ENCODE measurements at places on chromosomes 7 and 10. TPM values are rescaled to one million over a fixed set of nuclear protein-coding genes. Genes with fewer than 3 reads are reported as not detected.

- DNase-seq, result peak; percentile 13
Measured at GRCh38 chr10:122021379-122021778, 32.4 kb downstream of the TACC2 start.

The ZNF138 gene
- 7.0 TPM for total RNA-seq

The OR2A1 gene
- 0.20 TPM for total RNA-seq

GRCh38 chr7:77484785-77485184 is 52.3 kb upstream of the PTPN12 start:
- no peak for DNase-seq

The TAC1 gene
- 26.2 TPM for total RNA-seq

GRCh38 chr7:104972500-104972899 is 41.5 kb upstream of the KMT2E start:
- DNase-seq, result peak; percentile 67

The ADCK2 gene
- total RNA-seq, result 16.8 TPM

DNA sequence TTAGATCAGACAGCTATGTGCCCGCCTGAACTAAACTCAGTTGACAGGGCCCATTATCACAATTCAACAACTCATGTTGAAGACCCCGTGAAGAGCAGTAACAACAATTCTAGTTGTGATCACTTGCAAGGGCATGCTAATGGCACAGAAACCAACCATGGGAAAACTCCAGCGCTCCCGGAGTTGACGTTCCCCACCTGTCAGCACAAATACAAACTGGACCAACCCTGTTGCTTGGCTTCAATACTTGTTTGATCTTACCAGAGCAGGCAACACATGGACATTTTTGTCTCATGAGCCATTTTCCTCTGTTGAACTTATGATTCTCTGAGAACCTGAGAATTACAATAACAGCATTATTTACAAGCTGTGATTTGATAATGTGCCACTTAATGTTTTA is 119.0 kb upstream of the LANCL2 start:
- DNase-seq, result peak; percentile 45

- DNase-seq, result peak; percentile 41
Measured at GRCh38 chr7:132177708-132178401, 398.4 kb downstream of the PLXNA4 start.

GRCh38 chr10:17031637-17032635 is 97.7 kb downstream of the CUBN start:
- DNase-seq, result no peak

- DNase-seq, result no peak
Measured at GRCh38 chr7:27164045-27164366, 1.3 kb downstream of the HOXA9 start.

The ANXA8 gene
- total RNA-seq, result 0.29 TPM

The MAGI2 gene
- total RNA-seq, result 1.4 TPM

The ASZ1 gene
- not detected for total RNA-seq

DNA sequence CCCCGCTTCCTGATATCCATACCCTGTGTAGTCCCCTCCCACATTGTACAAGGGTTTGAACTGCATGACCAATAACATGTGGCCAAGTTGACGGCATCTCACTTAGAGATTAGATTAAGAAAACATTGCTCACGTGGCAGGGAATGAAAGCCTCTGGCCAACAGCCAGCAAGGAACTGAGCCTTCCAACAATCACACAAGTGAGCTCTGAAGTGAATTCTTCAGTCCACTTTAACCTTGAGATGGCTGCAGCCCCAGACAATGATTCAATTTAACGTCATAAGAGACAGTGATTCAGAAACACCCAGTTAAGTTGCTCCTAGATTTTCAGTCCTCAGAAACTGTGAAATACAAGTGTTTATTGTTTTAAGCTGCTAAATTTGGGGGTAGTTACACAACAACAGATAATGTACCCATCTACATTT is 165.9 kb upstream of the PLXNA4 start:
- peak; percentile 88 for DNase-seq

The NXPH1 gene
- not detected for total RNA-seq

- peak; percentile 85 for DNase-seq
Measured at GRCh38 chr10:35789996-35790395, 147.9 kb upstream of the FZD8 start.

GRCh38 chr7:130734815-130735716 is 1.1 kb upstream of the KLF14 start:
- no peak for DNase-seq

The CCNY gene
- 35.3 TPM for total RNA-seq

DNA sequence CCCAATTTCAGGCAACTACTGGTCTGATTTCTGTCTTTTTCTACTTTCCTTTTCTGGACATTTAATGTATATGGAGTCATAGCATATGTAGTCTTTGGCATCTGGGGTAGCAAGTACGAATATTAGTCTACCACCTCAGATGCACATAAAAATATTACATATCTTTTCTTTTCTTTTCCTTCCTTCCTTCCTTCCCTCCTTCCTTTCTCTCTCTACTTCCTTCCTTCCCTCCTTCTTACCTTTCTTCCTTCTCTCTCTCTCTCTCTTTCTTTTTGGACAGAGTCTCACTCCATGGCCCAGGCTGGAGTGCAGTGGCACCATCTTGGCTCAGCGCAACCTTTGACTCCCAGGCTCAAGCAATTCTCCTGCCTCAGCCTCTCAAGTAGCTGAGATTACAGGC is 4.0 kb upstream of the OPTN start:
- DNase-seq, result no peak

GRCh38 chr7:35846816-35847412 is 46.1 kb downstream of the SEPTIN7 start:
- DNase-seq, result no peak

GRCh38 chr7:90274161-90274560 is 29.2 kb downstream of the CFAP69 start:
- DNase-seq, result no peak

- DNase-seq, result peak; percentile 23
Measured at GRCh38 chr10:62467527-62467926, 93.4 kb downstream of the ZNF365 start.

- no peak for DNase-seq
Measured at GRCh38 chr10:126373147-126373546, 15.1 kb downstream of the ADAM12 start.

The MYPN gene
- 1.8 TPM for total RNA-seq

- DNase-seq, result peak; percentile 30
Measured at GRCh38 chr7:40701836-40702551, 567.2 kb downstream of the SUGCT start.
